Activated naive CD4-positive, alpha-beta T cell treated with anti-CD3 and anti-CD28 coated beads for 36 hours (primary cell): ENCODE measurements at places on chromosomes 6 and 20.

DNA sequence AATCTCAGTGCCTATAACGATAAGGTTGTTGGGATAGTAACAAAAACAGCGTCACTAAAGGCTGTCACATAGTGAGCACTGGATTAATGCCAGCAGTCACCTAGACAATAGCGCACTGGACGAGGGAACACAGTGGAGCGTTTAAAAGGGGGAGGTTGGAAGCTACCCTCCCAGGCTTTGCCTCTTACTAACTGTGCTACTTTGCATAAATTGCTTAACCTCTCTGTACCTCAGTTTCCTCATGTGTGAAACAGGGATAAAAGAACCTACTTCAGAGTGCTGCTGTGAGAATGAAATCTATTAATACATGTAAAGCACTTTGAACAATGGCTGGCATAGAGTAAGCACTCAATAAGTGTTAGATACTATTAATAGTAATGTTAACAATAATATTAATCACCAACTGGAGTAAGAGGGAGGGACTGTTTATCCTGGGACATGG lies 10.5 kb downstream of the BCL2L1 start:
- DNase-seq = no peak

GRCh38 chr6:148628251-148628650 lies 118.6 kb upstream of the UST start:
- DNase-seq = no peak

- no peak for DNase-seq
These were observed 18.7 kb downstream of the BPHL start for GRCh38 chr6:3137057-3137777.

- no peak for DNase-seq
These were observed 38.9 kb downstream of the SIRPA start for GRCh38 chr20:1934156-1934555.

- no peak for DNase-seq
These were observed 74.1 kb downstream of the HFE start for GRCh38 chr6:26161322-26161721.

DNA sequence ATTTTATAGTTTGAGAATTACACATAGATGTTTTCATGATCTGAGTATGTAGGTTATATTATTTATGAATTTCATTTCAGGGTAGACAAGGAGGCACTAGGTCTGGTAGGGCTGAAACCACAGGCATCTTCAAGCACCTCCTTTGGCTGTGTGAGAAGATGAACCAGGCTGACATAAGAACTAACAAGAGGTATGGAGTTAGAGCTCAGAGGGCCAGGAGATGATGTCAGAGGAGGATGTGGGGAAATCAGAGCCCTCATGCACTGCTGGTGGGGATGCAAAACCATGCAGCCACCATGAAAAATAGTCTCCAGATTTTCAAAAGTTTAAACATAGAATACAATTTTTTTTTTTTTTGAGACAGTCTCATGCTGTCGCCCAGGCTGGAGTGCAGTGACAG lies 13.6 kb upstream of the RIPOR3 start:
- DNase-seq = no peak

- DNase-seq = peak; percentile 21
These were observed 2.5 kb downstream of the RPL10A start for GRCh38 chr6:35470663-35471120.

DNA sequence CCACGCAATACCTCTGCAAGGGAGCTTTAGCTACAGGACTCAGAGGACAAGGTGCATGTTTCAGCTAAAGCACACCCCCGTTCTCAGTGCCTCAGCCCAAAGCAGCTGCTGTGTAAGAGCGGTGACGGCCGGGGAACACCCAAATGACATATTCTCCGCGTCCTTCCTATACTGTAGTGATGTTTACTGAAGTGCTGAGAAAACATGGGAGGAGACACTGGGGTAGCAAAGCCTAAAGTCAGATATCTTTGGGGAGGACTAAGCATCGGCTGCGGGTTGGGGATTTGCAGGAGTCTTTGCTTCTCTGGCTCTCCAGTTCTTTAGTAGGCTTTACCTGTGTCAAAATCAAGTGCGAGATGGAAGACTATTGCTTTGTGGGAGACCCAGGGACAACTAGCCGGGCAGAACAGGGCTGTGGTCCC lies 1.7 kb downstream of the SLC22A23 start:
- peak; percentile 79 for DNase-seq

- DNase-seq = no peak
These were observed 56.2 kb downstream of the SRC start for GRCh38 chr20:37401930-37402675.

GRCh38 chr6:50818673-50819072 lies at the start of gene TFAP2B:
Gene TFAP2B (plus strand): TSS chr6:50818871. CDS start chr6:50818892, 21 bp downstream.
- no peak for DNase-seq

DNA sequence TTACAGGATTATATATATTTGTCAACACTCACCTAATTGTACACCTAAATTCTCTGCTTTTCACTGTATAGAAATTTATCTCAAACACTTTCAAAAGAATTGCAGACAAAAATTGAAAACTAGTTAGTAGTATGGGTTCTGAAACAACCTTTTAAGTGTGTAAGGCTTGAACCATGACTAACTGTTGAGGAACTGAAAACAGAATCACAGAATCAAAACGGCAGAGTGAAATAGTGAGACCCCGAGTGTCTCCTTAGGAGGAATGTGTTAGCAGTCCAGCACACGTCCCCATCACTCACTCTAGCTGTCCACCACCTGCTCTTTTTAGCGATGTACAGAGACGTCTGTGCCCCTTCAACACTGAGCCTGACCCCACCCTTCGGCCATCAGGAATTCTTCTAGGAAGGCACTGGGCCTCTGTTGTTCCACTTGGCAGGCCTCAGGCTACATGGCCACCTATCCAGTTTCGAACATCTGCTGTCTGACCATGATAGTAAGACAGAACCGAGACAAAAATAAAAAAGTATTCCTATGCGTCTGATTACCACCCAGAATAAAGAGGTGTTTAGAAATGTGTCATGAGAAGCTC lies 227.4 kb downstream of the C6orf118 start:
- DNase-seq = no peak

GRCh38 chr20:57785720-57786119 lies 75.9 kb upstream of the PMEPA1 start:
- DNase-seq = no peak

DNA sequence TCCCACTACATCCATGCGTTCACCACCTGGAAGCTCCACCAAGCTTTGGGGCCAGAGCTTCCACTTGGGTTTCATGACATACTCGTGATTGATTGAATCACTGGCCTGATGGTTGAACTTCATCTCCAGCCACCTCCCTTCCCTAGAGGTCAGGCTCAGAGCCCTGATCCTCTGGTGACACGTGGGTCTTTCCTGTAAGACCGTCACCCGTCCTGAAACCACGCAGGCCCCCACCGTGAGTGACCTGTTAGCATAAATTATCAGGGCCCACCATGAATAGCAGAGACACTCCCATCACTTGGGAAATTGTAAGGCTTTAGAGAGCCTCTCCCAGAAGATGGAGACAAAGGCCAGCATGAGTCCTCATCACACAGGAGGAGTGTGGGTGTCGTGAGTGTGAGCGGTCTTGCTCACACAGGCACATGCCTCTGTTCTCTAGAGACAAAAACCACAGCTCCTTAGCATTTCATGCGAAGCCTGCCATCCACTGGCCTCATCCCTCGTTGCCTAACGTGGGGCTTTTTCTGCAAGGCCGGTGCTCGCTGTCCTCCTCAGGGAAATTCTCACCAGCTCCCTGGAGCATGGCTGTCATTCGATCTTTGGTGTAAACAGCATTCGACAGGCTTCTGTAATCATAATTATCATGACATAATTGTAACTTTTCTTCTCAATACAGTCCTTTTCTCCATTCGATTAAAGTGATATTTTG lies 65.1 kb upstream of the DUSP22 start:
- peak; percentile 60 for DNase-seq

GRCh38 chr6:104527761-104528415 lies 331.8 kb downstream of the HACE1 start:
- DNase-seq = peak; percentile 16

GRCh38 chr20:13212750-13213149 lies 8.3 kb upstream of the ISM1 start:
- DNase-seq = peak; percentile 39

DNA sequence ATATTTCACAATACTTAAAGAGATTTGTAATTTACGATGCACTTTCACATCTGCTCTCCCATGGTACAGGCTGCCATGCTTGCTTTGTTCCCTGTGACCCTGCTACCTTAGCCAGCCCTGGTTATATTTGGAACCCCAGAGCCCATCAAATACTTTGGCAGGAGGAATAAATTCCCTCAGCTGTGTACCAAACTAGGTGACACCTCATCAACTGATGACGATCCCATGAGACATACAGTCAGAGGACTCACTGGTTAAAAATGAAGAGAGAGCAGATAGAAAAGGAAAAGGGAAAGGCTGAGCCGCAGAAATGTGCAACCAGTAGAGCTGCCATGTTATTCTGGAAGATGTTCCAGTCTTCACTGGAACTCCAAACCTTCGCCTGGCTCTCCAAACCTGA lies 120.0 kb downstream of the SIM1 start:
- no peak for DNase-seq

- peak; percentile 66 for DNase-seq
These were observed 533 bp downstream of the ZFAND3 start for GRCh38 chr6:37819802-37820717.

DNA sequence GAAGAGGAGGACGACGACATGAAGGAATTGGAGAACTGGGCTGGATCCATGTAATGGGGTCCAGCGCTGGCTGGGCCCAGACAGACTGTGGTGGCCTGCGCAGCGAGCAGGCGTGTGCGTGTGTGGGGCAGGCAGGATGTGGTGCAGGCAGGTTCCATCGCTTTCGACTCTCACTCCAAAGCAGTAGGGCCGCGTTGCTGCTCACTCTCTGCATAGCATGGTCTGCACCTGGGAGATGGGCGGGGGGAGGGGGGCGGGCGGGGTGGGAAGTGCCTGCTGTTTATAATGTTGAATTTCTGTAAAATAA lies 42.3 kb downstream of the CHMP4B start:
- DNase-seq = peak; percentile 56

DNA sequence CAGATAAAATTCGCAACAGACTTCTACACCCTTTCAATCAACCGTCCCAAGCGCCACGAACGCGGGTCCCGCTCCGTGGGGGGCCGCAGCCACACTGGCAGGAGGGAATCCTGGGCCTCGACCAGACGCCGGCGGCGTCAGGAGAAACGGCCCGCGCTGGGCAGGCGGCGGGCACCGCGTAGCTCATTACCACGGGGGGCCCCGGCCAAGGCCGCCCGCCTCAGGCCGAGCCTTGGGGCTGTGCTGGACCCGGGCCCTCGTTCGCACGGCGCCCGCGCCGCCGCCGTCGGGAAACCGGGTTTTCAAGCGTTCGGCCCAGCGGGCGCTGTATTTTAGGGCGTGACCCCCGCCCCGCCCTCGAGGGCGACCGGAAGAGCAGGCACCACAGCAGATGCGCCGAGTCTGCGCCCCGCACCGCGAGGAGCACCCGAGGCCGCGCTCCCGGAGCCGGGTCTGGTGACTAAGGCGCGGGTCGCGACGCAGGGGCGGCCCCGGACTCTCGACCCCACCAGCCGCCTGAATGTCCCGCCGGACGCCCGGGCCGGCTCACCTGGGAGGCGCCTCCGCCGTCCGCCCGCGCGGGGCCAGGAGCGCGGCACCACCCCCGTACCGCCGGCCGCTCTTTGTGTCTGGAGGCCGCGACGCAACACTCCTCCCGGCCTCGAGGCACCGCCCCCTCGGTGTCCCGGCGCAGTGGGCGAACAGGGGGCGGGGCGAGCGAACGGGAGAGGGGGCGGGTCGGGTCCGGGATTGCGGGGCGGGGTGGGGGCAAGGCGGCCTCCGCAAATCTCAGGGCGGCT lies at the start of gene NINL:
NINL (minus strand) TSS at position 627 of the 800 bp plus-strand sequence. CDS start 58,944 bp downstream, outside the sequence.
- peak; percentile 60 for DNase-seq

DNA sequence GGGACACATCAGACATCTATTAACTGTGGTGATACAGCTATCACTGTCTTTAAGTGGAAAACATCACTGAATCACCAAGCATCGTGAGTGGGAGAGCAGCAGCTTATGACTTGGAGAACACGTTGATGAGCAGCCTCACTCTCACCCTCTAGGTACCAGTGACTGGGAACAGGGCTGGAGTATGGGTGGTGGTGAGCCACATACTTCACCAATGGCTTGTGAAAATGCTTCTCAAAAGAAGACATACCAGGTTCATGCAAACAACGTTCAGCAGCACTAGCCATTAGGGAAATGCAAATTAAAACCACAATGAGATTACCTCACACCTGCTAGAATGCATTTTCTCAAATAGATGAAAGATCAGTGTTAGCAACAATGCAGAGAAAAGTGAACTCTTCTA lies 25.3 kb downstream of the SNX5 start:
- no peak for DNase-seq

- no peak for DNase-seq
These were observed 6.8 kb upstream of the SULF2 start for GRCh38 chr20:47792021-47792618.

- peak; percentile 60 for DNase-seq
These were observed 29.5 kb downstream of the TSHZ2 start for GRCh38 chr20:53001498-53002301.

GRCh38 chr6:148789948-148790347 lies 43.1 kb downstream of the UST start:
- DNase-seq = no peak

DNA sequence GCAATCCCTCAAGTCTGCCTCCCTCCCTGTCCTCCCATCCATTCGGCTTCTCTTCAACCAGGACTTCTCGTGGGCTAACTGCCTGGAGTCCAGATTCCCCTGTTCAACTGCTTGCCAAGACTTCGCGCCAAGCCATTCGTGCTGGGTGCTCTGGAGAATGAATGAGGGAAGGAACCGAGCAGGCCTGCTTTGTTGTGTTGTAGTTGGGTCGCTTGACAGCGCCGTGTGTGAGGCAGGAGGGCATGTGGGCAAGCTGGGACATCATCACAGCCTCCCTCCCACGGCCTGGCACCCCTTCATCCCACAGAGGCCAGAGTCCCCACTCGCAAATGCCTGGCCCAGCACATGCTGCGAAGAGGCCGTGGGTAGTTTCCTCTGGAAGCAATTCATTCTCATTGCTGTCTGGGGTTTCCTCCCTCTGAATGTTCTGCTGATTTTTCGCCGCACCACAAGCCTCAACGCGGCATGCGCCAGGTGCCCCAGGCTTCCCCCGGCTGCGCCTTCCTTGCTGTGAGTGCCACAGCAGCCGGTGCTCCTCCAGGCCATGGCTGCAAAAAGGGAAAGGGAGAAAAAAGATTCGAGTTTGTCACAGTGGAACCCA lies 336.0 kb downstream of the QKI start:
- DNase-seq = no peak

DNA sequence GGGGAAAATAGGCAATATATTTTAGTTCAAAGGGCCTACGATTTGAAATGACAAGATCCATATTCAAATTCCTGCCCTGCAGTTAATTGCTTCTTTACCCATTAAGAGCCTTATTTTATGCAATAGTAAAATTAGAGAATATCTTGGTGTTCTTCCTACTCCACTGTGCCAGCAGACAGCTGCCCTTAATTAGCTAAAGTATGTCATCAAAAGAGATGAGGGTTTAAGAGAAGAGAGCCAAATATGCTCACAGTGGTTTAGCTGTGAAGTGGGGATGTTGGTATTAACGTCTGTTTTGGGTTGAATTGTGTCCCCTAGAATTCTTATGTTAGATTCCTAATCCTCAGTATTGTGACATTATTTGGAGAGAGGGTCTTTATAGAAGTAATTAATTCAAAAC lies 148.1 kb downstream of the MOXD1 start:
- no peak for DNase-seq
